ENCODE measurements at places on chromosomes 1 and 21. TPM values are rescaled to one million over a fixed set of nuclear protein-coding genes. Genes with fewer than 3 reads are reported as not detected.

The S100A2 gene
- total RNA-seq: 1.2 TPM

The TRIM63 gene
- not detected for total RNA-seq

The IGSF3 gene
- 2.1 TPM for total RNA-seq

The MSH4 gene
- total RNA-seq: 0.55 TPM

The ETV3L gene
- total RNA-seq: not detected

The HSD3B1 gene
- not detected for total RNA-seq

The PRR9 gene
- not detected for total RNA-seq

The SPATA21 gene
- not detected for total RNA-seq

The FALEC gene
- total RNA-seq: 0.55 TPM

The TPTE gene
- total RNA-seq: not detected

The TLCD4 gene
- 0.10 TPM for total RNA-seq

The RXFP4 gene
- total RNA-seq: not detected

The PLPPR5 gene
- total RNA-seq: not detected

The PTPN22 gene
- total RNA-seq: 71.6 TPM

The LEPROT gene
- total RNA-seq: 20.9 TPM

The F3 gene
- 0.30 TPM for total RNA-seq

The BMP8A gene
- not detected for total RNA-seq

The MYBPH gene
- not detected for total RNA-seq

The RORC gene
- total RNA-seq: 0.90 TPM

The F13B gene
- not detected for total RNA-seq

The HJV gene
- not detected for total RNA-seq

The NTPCR gene
- total RNA-seq: 34.8 TPM

The POU2F1 gene
- total RNA-seq: 14.0 TPM

The RBM11 gene
- total RNA-seq: 1.2 TPM

The SMIM1 gene
- 1.7 TPM for total RNA-seq

The SPRR3 gene
- not detected for total RNA-seq

The PTPN7 gene
- total RNA-seq: 454 TPM

The CD1B gene
- total RNA-seq: not detected

The GREM2 gene
- total RNA-seq: not detected

The OR2AK2 gene
- not detected for total RNA-seq

The RCSD1 gene
- 46.7 TPM for total RNA-seq

The RYR2 gene
- 0.13 TPM for total RNA-seq

The RNU1-1 gene
- 907 TPM for total RNA-seq

The IL20 gene
- total RNA-seq: not detected

The GJC2 gene
- total RNA-seq: 0.67 TPM

The AGTRAP gene
- total RNA-seq: 9.7 TPM

The OR2L2 gene
- 0.06 TPM for total RNA-seq

The LDLRAD1 gene
- total RNA-seq: not detected

The SLC16A4 gene
- 0.10 TPM for total RNA-seq

The SLFNL1 gene
- 0.11 TPM for total RNA-seq

The GNG12 gene
- 0.27 TPM for total RNA-seq

The WNT9A gene
- total RNA-seq: not detected

The BSND gene
- total RNA-seq: not detected

The CRYBG2 gene
- total RNA-seq: 2.8 TPM

The PWP2 gene
- 15.4 TPM for total RNA-seq

The ACKR1 gene
- 0.27 TPM for total RNA-seq

The CELA2A gene
- total RNA-seq: not detected

The HLX gene
- not detected for total RNA-seq

The TMEM51 gene
- total RNA-seq: not detected

The CYP4Z1 gene
- total RNA-seq: not detected

The KCNA2 gene
- total RNA-seq: 0.15 TPM

The CFHR4 gene
- total RNA-seq: not detected

The SNAPIN gene
- 34.4 TPM for total RNA-seq
